ENCODE measurements at places on chromosomes 16 and 17.

- DNase-seq = peak; percentile 58
These were observed 2.2 kb upstream of the CHD3 start for GRCh38 chr17:7886227-7887037.

DNA sequence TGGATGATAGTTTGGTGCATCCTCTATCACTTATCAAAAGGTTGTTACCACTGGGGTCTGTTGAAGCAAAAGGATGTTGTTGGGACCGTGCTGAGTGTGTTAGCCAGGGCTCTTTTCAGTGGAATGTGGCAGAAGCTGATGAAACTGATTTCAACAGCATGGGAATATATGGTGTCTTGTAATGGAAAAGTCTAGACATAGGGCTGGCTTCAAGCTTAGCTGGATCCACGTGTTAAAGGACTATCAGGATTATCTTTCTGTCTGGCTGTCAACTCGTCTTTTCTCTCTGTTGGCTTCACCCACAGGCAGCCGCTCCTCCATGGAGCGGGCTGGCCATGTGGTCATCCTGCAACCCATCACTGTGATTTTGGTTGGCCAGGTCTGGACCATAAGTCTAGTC, 8.7 kb downstream of the SNX29 start:
- no peak for DNase-seq

- no peak for DNase-seq
These were observed 7.3 kb upstream of the GAS7 start for GRCh38 chr17:10205549-10206185.

GRCh38 chr16:5502467-5502869, 404.9 kb upstream of the EEF2KMT start:
- no peak for DNase-seq

DNA sequence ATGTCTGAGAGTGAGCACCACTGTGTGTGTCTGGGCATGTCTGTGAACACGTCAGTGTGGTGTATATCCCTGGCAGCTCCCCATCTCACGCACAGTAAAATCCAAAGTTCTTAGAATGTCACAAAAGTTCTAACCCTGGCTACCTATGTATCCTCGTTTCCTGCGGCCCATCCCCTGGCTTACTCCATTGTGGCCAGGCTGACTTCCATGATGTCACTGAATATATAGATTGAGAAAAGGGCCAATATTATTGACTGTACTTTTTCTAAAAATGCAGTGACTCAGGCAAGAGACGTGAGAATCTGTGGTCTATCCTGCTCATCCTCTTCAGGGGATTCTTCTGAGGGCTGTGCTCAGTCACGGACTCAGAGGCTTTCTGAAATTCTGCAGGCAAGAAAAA, 963 bp upstream of the METTL22 start:
- no peak for DNase-seq

DNA sequence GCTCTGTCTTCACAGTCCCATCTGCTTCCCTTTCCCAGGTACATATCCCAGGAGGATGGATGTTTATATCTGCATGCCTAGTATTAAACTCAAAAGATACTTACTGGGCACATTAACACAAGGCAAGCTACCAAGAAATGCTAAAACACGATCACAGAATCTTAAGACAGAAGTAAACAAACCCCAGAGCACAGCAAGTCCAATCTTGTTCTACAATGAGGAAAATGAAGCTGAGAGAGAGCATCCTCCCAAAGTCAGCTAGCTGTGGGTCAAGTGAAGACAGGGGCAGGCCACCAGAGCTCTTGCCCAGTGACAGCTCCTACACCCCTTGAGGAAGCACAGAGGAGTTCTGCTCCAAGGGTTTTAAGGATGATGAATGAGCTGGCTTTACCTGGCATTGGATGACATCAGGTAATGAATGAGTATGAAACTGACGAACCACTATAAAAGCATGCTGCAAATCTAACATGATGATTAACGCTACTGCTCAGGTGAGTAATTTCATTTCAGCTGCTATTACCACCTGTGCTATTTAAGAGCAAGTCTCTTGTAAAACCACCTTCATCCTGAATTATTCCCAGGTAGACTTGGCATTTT, 20.3 kb downstream of the XPO6 start:
- no peak for DNase-seq

- DNase-seq = no peak
These were observed 98.7 kb downstream of the UTP18 start for GRCh38 chr17:51359055-51359454.

DNA sequence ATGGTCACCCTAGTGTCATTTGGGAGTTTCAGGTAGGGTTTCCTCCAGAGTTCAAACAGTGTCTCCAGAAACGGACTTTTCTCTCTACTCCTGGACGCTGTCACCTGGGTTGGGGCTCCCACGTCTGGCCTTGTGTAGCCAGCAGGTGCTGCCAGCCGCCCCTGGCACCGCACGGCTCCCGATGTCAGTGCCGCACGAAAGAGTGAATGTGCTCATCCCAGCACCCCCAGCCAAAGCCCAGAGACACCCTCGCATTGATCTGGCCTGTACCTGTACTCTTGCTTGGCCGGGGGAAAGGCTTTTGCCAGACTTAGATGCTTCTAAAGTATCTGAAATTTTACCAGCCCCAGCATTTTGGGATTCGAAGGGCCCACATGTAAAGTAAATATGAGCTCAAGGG, 351.9 kb downstream of the C16orf95 start:
- DNase-seq = no peak

DNA sequence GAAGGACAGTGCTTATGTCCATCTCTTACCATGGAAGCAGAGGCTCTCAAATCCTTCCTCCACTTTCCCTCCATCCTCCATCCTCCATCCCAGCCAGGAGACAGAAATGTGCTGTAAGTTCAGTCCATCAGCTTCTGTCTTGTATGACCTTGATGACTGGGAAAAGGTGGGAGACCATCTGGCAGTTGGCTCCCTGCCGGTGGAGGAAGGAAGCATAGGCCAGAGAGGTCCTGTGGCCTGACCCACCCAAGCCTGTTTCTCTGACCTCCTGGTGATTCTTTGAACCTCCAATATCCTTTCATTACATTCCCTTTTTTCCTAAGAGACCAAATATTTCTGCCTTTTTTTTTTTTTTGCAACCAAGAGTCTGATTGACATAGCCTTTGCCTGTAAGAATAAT, 215.3 kb downstream of the ABCC12 start:
- no peak for DNase-seq

All from CD4-positive, alpha-beta memory T cell (primary cell).